GM03348 (cell line): ENCODE measurements at places on chromosomes 4 and X.
A peak's percentile ranks its signal among the peaks of the same experiment; 100 is the strongest.

DNA sequence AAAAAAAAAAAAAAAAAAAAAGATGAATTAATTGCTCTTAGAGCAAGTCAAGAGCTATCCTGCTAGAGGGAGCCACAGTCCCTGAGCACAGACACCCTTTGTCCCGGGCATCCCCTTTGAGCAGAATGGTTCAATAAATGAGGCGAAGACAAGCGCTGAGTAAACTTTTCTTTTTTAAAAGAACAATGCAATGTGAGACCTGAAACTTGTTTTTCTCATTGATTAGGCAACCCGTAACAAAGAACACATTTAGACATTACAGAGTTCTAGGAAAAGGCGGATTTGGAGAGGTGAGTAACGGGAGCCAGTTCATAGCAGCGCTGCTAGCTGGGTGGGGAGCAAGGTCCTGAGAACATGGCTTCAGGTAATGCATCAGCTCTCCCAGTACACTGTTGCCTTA, 46.1 kb downstream of the GRK4 start:
- peak; percentile 44 for DNase-seq

DNA sequence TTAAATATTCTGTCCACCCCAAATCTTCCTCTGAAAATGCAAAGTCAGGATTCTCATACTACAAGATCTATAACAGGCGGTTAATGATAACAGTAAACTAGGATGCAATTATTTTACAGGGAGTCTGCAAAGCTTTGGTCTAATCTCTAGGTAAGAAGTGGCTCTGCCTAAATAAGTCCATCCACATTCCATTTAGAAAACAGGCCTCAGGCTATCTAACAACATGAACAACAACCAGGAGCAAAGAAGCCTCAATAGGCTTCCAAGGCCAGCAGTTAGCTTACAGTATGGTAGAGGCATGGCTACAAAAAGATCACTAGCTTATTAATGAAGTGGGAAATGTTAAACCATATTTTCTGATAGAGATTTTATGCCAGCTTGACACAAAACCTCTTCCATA, 6.4 kb downstream of the MAB21L2 start:
- no peak for DNase-seq

DNA sequence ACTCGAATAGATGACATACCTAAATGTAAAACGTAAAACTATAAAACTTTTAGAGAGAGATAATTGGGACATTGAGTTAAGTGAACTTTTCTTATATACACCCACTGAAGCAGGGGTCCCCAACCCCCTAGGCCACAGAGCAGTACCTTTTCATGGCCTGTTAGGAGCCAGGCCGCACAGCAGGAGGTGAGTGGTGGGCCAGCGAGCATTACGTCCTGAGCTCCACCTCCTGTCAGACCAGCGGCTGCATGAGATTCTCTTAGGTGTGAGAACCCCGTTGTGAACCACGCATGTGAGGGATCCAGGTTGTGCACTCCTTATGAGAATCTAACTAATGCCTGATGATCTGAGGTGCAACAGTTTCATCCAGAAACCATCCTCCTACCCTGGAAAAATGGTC, 114.8 kb downstream of the HMX1 start:
- no peak for DNase-seq

GRCh38 chr4:17526695-17527477, 11.9 kb downstream of the CLRN2 start:
- DNase-seq = no peak
